Activated T-cell treated with anti-CD3 and anti-CD28 coated beads, Interleukin-2, amount 50 U/mL, for 72 hours (primary cell): ENCODE measurements at places on chromosomes 5 and 9.

DNA sequence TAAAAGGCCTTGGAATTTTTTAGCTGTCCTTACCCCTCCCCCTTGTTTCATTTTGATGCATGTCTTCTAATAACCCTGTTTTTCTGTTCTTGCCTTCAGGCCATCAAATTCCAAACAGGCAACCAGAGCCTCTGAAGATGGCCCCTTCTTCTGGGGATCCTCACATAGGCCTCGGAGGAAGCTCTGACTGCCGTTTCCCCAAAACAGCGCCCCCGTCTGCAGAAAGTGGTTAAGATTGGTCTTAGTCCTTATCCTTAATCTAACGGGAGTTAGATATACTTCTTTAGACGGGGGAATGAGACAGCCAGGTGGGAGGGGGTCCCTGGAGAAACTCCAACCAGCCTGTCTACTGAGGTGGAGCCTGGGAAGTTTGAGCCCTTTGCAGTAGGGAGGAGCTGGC lies 226.3 kb upstream of the ZNF608 start:
- DNase-seq, result no peak

GRCh38 chr5:7515284-7515914 lies 119.5 kb downstream of the ADCY2 start:
- DNase-seq, result no peak

- DNase-seq, result no peak
These were observed 59.1 kb upstream of the NIPAL4 start for GRCh38 chr5:157400741-157401495.

GRCh38 chr5:66041627-66042026 lies 102.5 kb upstream of the SREK1 start:
- DNase-seq, result no peak

- no peak for DNase-seq
These were observed 16.2 kb downstream of the FNBP1 start for GRCh38 chr9:130026583-130027340.

GRCh38 chr5:142959683-142960657 lies 189.8 kb downstream of the ARHGAP26 start:
- no peak for DNase-seq

DNA sequence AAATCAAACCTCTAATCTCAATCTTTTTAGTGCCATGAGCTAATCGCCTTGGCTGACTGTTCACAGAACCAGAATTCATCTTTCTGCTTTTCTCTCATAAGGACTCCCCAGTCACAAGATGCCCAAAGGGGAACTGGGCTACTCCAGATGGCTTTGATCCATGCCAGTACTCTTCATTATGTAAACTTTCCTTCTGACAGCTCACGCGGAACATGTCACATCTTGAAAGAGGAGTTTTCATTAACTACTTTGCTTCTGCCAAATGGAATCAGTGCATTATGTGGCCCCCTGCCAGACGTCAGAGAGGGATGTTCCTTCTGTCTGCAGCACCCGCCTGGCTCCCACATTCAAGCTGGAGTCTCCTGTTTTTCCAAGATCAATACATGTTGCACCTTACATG lies 142.1 kb upstream of the NMUR2 start:
- no peak for DNase-seq

DNA sequence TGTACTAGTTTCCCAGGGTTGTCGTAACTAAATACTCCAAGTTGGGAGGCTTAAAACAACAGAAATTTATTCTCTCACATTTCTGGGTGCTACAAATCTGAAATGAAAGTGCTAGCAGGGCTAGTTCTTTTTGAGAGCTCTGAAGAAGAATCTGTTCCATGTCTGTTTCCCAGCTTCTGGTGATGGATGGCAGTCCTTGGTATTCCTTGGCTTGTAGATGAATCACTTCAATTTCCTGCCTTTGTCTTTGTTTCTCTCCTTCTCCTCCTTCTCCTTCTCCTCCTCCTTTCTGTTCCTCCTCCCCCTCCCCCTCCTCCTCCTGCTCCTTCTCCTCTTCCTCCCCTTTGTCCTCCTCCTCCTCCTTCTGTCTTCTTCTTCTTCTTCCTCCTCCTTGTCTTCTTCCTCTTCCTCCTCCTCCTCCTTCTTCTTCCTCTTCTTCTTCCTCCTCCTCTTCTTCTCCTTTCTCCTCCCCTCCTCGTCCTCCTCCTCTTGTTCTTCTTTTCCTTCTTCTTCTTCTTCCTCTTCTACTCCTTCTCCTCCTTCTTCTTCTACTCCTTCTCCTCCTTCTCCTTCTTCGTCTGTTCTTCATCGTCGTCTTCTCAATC lies 104.7 kb upstream of the ANKRD55 start:
- DNase-seq, result no peak
